DND-41 (cell line): ENCODE measurements at places on chromosomes 6 and 20.

DNA sequence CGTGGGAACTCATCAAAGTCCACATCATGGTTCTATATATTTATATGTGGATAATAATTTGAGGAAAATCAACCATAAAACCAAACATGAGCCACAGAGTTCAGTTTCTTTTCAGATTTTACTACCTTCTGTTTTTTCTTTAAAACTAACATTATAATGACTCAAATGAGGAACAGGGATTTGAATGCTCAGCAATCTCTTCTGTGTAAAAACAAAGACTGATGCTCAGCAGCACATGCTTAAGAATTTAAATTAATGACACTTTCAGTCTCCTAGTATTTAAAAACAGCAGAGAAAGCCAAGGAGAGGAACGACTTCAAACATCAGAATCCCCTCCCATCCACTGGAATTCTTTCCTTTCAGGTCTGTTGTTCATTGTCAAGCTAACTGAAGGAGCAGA, 72.7 kb downstream of the PSMG4 start:
- no peak for DNase-seq

- DNase-seq = no peak
These were observed 9.3 kb downstream of the SDHAF4 start for GRCh38 chr6:70575899-70576495.

- DNase-seq = no peak
These were observed 11.2 kb downstream of the TCFL5 start for GRCh38 chr20:62850333-62850974.

DNA sequence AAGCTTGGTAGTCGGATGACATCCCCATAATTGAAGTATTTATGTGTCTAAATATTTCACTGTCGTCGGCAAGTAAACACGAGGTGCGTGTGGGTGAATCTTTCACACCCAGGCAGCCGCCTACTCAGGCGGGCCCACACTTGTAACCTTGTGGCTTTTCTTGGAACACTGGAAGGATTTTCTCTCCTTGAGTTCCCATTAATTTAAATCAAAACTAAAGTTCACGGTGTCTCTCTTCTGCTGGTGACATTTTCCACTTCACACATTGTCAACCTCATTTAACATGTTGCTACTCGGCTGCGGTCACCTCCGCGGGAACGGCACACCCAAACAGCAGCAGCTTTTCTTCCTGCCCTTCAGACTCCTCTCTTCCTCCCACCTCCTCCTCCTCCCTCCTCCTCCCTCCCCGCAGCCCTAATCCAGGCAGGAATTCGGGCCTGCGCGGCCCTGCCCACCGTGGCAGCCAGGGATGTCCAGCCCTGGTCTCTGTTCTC, 336.6 kb downstream of the QKI start:
- DNase-seq = no peak

DNA sequence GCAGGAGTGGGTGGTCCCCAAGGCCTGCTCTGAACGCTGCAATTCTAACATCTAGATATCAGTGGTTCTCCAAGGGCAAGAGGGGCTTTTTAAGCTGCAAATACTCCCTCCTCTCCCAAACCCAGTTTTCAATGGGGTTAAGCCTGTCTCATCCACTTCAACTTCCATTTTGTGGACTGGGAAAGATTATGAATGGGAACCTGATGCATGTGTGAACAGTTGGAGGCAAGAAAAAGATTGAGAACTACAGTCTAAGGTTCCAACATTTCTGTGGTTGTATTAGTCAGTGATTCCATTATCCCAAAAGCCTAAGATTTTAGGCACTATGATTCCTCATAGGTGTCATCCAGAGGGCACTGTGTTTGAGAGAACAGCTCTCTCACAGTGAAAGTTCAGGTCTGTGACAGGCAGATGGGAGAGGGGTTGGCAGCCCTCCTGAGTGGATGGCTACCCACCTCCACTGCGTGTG, 53.7 kb downstream of the HNF4A start:
- DNase-seq = no peak

- no peak for DNase-seq
These were observed 37.8 kb downstream of the PTPRT start for GRCh38 chr20:43151901-43152300.

- DNase-seq = no peak
These were observed 16.1 kb downstream of the GHRH start for GRCh38 chr20:37245216-37246150.

- no peak for DNase-seq
These were observed 213.4 kb downstream of the HIVEP2 start for GRCh38 chr6:142731611-142732010.

GRCh38 chr6:154407440-154407839, 50.8 kb upstream of the IPCEF1 start:
- no peak for DNase-seq

DNA sequence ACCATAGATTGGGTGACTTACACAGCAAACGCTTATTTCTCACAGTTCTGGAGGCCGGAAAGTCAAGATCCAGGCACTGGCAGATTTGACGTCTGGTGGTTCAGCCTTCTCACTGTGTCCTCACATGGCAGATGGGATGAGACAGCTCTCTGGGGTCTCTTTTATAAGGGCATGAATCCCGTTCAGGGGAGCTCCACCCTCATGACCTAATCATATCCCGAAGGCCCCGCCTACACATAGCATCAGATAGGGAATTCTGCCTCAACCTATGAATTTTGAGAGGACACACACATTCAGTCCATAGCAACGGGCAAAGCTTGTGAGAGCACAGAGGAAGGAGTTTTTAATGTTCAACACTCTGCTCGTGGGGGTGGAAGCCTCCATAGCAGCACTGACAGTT, 27.5 kb downstream of the DAAM2 start:
- no peak for DNase-seq

GRCh38 chr20:53914781-53915445, 155.5 kb downstream of the BCAS1 start:
- peak; percentile 37 for DNase-seq

DNA sequence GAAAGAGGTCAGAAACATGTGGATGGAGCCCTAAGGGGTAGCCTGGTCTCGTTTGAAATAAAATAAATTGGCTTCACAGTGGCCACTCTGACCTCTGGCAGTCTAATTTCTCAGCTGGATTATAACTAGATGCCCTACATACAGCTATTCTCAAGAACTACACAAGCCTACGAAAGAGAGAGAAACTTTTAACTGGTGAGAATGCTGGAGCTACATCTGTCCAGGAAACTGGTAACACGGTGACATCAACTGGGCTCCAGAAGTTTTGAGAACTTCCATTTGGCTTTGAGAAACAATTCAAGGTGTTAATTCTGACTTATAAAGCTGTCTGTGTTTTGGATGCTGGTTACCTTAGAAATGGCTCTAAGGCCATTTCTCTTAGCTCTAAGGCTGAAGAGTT, 187.3 kb upstream of the TENT5A start:
- no peak for DNase-seq

GRCh38 chr20:58308680-58309527, 611 bp upstream of the RAB22A start:
- DNase-seq = peak; percentile 44

- no peak for DNase-seq
These were observed 46.5 kb downstream of the AFG1L start for GRCh38 chr6:108341372-108341771.

DNA sequence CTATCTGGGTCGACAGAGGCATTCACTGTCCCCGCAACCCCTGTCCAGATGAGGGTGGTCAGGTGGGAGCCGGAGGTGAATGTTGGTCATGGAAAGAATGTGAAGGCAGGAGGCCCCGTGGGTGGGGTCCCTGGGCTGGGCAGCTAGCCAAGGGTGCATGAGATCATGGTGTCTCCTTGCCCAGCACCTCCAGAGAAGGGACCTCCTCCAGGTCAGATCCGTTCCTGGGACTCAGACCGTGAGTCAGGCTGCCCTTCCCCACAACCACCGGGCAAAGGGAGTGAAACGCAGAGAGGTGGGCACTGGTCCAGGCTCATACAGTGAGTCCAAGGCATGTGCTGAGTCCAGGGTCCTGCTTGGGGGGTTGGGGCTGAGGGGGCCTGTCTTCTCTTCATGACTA, 3.5 kb downstream of the FOXS1 start:
- no peak for DNase-seq
